NB4 (cell line): ENCODE measurements at places on chromosomes 3 and 15.

GRCh38 chr3:124800511-124801258, 70.4 kb downstream of the UMPS start:
- no peak for DNase-seq

- DNase-seq: peak; percentile 31
These were observed 16.9 kb upstream of the FAM81A start for GRCh38 chr15:59420986-59421618.

DNA sequence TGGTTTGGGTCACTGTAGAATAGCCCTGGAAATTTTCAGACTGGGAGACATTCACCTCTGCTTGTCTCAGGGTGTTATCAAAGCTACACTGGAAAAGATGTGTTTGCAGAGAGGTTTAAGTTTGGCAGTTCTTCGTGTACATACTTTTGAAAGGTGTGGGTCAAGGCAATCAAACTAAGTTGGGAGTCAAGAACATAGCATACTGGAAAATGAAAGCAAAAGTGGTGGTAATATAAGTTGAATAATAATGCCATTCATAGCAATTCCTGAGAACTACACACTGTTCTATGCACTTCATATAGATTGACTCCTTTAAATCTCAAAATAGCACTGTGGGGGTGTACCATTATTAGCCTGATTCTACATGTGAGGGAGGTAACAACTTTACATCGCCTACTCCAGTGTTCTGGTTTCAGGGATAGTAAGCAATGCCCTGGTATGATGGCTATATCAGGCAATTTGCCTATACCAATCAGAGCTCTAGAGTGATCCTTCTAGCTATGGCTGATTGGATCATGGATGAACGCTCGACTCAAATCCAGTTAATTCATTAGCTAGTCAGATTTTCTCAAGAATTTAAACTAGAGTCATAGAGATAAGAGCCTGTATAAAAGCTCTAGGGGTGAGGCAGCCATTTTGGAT, 44.6 kb upstream of the RASGRP1 start:
- no peak for DNase-seq

DNA sequence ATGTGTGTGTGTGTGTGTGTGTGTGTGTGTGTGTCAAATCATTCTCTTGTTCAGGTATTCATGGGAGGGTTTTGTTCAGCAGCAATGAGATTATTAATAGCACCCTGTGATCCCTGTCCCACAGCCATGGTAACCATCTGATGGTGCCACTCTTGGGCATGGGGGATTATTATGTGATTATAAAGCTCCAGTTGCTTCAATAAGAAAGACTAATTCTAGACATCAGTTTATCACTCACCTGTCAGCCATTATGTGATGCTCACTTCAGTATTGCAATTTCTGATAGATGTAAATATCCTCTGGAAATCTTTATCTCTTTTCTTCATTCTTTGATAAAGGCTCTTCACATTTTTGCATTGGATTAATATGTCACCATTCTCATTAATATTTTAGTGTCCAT, 145.9 kb upstream of the POU1F1 start:
- no peak for DNase-seq

DNA sequence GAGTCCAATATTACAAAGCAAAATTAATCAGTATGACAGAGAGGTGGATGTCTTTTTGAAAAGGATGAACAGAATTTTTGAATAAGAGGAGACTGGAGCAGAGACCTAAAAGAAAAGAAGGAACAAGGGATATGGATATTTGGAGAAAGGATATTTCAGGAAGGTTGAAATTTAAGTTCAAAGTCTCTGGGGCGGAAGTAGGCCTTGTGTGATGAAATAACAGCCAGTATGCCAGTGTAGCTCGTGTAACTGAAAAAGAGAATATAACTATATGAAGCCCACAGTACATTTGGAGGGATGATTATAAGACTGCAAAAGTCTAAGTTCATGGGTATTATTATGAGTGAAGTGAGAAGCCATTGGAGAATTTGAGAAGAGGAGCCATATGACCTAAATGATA, 766.7 kb downstream of the GBE1 start:
- no peak for DNase-seq

DNA sequence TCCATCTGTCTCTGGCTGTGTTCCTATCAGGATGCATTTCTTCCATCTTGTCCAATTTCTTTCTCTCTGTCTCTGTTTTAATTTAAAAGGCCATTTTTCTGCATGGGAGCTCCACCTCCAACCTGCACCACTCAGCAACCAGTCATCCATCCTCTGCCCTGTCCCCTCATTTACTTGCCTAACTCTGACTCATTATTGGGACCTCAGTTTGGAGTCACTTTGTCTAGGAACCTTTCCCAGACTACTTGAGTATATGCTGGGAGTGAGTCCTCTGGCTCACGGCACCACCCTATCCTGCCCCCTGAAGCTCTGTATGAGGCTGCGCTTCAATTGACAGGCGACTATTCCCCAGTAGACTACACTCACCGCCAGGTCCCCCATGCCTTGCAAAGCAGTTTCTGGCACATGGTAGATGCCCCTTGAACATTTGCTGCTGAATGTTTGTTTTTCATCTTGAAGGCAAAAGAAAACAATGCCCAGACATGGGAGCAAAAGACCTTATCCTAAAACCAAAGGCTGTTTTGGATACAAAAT, 513.3 kb upstream of the CFAP20DC start:
- DNase-seq: no peak

GRCh38 chr3:157832588-157832987, 273.6 kb downstream of the SHOX2 start:
- DNase-seq: no peak

DNA sequence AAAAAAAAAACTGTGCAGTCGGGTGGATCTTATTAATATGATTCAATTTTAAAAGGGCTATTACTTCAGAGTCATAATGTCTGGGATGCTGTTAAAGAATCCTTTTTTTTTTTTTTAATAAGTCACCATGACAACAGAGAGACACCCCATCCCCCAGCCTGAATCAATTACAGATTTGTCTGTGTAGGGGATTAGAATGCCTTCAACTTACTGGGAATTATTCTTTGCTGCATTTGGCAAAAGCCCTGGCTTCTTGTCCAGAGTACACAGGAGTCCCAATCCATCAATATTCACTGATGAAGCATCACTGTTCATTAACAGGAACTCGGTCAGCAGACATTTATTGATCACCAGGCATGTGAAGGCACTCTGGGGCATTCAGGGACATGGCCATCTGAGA, 12.7 kb upstream of the PXYLP1 start:
- DNase-seq: no peak

- peak; percentile 27 for DNase-seq
These were observed 1.4 kb downstream of the PSMD6 start for GRCh38 chr3:64021922-64022321.

- no peak for DNase-seq
These were observed 389.4 kb downstream of the DIPK2A start for GRCh38 chr3:144361002-144361401.

DNA sequence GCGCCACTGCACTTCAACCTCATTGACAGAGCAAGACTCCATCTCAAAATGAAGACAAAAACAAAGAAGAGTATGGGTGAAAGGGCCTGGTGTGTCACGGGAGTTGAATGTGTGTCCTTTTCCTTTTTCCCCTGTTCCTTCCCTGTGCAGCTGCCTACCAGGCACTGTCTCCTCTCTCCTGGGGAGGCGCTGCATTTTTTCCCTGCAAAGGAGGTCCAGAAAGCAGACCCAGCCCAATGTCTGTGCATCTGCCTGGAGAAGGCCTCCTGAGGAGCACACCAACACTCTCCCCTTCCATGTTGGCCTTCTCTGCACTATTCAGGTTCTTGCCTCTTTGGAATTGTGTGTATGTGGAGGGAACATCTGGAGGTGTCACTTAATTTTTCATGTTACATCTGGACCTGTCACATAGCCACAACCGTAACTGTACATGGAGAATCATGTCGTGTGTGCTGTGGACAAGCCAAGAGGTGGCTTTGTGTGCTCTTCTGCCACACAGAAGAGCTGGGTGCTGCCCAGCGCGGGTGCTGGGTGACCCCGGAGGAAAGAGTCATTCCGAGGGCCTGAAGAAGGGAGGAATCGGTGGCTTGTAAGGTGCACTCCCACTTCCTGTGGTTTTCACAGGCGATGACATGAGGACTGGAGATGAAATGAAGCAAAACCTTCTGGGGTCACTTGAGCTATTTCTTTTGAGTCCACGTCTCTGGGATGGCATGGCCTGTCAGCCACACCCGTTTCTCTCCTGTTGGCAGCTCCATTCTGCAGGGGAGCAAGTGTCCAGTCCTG, 46.5 kb upstream of the CGNL1 start:
- DNase-seq: peak; percentile 86

DNA sequence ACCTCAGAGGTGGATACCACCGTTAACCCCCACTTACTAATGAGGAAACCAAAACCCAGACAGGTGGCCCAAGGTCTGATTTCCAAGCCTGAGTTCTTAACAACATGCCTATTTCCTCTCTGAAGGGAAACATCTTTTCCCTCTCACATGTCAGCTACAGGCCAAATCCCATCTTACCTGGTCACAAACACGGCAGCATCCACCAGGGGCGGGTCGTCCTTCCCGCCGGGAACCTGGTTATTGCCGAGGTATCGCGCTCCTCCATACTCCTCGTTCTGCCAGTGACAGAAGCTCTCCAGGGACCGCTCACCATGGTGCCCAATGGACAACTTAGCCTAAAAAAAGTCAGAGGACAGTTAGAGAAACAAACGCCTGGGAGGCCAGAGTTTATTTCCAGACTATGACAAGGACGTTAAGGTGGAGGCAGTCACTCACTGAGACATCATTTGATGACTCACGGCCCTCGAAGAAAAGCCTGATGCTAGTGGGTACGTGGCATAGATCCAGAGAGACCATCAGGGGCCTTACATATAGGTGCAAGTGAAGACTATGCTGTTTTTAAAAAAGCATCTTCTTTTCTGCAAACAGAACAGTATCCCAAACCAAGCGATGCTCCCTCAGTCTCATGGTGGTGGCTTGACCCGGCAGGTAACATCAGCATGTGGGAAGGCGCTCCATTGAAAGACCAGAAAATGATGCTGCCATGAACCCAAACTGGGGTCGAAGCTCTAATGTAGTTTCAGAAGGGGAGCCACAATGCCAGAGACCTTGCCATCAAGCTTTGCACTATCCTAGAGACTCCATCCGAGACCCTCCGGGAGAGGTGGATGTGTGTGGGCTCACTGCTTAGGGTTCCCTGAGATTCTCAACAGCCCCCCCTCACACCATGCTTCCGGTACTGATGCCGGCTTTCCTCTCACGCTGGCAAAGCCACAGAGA, 80.2 kb downstream of the ADAMTS17 start:
- no peak for DNase-seq

- DNase-seq: no peak
These were observed 687.4 kb downstream of the EDEM1 start for GRCh38 chr3:5874931-5875341.

DNA sequence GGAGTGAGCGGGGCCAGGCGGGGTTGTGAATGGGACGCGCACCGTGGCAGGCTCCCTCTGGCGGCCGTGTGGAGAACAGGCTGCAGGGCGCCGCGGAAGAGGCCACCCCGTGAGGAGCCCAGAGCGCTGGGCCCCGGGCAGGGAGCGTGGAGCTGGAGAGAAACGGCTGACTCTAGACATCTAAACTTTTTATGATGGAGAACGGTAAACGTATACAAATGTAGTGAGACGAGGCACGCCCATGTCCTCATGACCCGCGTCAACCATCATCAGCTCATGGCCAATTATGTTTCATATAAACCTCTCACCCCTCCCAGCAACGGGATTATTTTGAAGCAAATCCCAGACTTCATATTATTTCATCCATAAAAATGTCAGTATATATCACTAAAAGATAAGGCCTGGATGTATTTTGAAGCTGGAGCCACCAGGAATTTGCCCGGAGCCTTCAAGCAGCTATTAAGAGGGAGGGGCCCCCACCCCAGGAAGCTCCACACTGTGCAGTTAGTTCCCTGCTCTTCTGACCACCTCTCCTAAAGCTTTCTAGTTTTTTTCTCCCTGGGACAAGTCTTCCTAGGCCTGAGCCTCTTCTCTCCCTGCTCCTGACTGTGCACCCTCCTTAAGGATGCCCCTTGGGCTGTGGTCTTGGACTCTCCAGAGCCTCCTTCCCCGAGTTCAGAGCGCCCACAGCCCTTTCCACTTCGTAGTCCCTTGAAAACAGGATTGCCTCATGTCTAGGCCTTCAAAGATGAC, 149.5 kb downstream of the SMAD6 start:
- DNase-seq: peak; percentile 87

- no peak for DNase-seq
These were observed 367.1 kb downstream of the EPHA3 start for GRCh38 chr3:89474333-89475130.

DNA sequence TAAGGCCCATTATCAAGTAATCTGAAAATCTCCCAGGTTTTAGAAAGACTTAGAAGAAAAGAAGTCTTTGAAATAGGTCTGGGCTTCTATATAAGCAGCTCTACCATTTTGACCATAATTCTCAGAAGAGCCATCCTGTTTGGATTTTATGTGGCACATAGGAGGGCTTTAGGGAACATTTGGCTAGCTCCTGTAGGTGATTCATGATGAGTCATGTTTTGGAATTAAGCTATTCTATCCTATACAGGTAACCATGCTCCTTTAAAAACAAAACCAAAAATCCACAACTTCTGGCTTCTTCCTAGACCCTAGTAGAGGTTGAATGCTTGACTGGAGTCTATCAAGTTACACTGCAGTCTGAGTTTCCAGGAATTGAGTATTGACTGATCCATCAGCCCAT, 8.9 kb downstream of the SST start:
- no peak for DNase-seq

DNA sequence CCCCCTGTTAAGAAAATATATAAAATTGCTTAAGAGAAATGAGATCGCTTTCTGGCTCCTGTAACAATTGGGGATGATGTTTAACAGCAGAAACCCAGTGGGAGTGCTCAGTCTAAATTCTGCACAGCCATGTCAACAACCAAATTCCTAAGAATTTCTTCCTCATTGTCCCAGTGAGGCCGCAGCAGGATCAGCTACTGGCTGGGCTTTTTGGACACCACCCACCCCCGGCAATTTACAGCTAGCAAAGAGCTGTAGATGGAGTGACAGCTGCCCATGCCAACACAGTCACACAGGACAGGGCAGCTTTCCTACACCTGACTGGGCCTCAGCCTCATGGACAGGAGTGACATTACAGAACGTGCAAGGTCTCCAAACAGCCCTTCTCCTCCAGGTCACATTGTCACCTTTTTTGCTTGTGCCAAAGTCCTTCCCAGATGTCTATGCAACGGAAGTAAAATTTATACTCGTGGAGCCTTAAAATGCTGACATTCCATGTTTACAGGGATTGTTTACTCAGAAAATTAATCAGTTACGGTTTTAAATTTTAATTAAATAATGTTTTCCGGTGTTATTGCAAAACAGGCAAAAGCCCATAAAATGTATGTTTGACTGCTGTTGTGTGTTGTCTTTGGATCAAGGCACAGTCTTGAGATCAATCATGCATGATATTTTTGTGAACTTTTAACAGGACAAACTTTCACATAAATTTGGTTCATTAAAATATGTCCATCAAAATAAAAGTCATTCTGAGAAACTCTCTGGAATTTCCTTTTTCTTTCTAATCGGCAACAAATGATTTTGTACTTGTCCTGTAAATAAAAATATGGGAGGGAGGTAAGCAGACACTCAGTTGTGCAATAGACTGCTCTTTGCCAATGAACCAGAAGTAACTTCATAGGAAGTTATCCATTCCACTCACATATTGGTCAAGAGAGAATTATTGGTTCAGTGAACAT, 943.2 kb downstream of the MCTP2 start:
- DNase-seq: no peak
